ENCODE measurements at places on chromosomes 2 and 18. TPM values are rescaled to one million over a fixed set of nuclear protein-coding genes. Genes with fewer than 3 reads are reported as not detected.

LTBP1 gene
- 107 TPM for total RNA-seq

PROM2 gene
- 0.60 TPM for total RNA-seq

SLC16A14 gene
- total RNA-seq: 0.22 TPM

MPV17 gene
- total RNA-seq: 74.7 TPM

CDH19 gene
- not detected for total RNA-seq

TEX261 gene
- total RNA-seq: 71.2 TPM

CNGA3 gene
- not detected for total RNA-seq

COPS7B gene
- total RNA-seq: 42.4 TPM

GKN2 gene
- not detected for total RNA-seq

MYO3B gene
- total RNA-seq: not detected

SPP2 gene
- total RNA-seq: not detected

PARD6G gene
- total RNA-seq: 1.8 TPM

MDH1B gene
- total RNA-seq: not detected

GAREM2 gene
- total RNA-seq: 4.5 TPM

DCAF17 gene
- 14.9 TPM for total RNA-seq

ECEL1 gene
- total RNA-seq: not detected

IFIH1 gene
- 6.9 TPM for total RNA-seq

SERPINB13 gene
- total RNA-seq: not detected

EVX2 gene
- not detected for total RNA-seq

TLX2 gene
- total RNA-seq: not detected

TUBB6 gene
- 440 TPM for total RNA-seq

LGALSL gene
- total RNA-seq: 2.3 TPM

DSG1 gene
- total RNA-seq: not detected

SPATA3 gene
- not detected for total RNA-seq

CCBE1 gene
- total RNA-seq: not detected

C1GALT1C1L gene
- total RNA-seq: 0.74 TPM

IL1R1 gene
- total RNA-seq: 5.5 TPM

TRIM43B gene
- not detected for total RNA-seq

DNAH7 gene
- 0.05 TPM for total RNA-seq

UGT1A10 gene
- total RNA-seq: not detected

PTH2R gene
- total RNA-seq: not detected

KCNG2 gene
- total RNA-seq: not detected

CTLA4 gene
- total RNA-seq: not detected

MC5R gene
- total RNA-seq: not detected

KCNS3 gene
- total RNA-seq: 2.4 TPM

MEP1B gene
- total RNA-seq: not detected

KCNJ13 gene
- not detected for total RNA-seq

VAMP5 gene
- 186 TPM for total RNA-seq
